ENCODE measurements at places on chromosomes 7 and 10.

DNA sequence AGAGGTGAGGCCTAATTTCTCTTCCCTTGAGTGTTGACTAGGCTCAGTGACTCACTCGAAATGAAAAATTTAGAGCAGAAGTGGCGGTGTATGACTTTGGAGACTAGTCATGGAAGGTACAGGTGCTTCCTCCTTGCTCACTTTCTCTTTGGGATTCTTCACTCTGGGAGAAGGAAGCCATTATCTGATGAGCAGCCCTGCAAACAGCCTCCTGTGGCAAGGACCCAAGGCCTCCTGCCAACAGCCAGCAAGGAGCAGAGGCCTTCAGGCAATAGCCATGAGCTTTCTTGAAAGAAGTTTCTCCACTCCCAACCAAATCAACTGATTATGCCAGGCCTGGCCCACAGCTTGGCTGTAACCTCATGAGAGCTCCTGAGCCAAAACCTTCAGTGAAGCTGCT, 369.6 kb upstream of the VWC2 start:
- DNase-seq = no peak

DNA sequence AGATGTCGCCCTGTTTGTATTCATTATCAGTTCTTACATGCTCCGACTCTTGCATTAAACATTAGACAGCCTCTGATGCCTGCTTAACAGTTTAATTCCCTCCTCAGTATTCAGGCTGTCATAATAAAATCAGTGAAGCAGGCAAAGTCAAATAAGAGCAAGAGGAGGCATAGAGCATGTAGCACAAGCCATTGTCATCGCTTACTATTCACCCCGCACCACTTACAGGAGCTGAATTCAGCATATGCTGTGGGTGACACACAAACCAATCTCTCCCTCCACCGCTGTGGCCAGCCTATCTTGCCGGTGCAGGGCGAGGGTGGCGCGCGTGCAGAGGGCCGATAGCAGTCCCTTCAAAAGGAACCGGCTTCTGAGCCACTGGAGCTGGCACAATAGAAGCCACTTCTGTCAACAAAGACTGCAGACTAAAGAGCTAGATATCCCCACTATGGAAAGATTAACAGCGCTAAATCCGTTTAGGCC, 433.2 kb upstream of the MGMT start:
- DNase-seq = no peak

GRCh38 chr7:31002256-31002655, 38.5 kb downstream of the GHRHR start:
- no peak for DNase-seq

DNA sequence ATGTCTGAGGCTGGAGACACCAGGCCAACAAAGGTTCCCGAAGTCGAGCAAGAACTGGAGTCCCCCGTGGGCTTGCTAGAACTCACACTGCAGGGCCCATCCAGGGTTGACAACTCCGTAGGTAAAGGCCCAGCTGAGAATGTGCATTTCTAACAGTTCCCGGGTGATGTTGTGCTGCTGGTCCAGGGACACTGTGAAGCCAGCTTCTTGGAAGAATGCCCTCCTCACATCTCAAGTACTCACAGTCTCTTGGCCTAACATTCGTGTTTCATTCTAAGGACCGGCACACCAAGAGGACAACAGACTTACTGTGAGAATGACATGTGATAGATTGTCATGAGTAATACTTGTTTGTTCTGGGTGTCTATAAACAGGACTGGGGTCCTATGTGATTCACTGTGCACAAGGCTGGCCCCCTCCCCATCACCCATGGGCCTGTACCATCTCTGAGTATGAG, 682.3 kb upstream of the IGFBP3 start:
- DNase-seq = no peak

DNA sequence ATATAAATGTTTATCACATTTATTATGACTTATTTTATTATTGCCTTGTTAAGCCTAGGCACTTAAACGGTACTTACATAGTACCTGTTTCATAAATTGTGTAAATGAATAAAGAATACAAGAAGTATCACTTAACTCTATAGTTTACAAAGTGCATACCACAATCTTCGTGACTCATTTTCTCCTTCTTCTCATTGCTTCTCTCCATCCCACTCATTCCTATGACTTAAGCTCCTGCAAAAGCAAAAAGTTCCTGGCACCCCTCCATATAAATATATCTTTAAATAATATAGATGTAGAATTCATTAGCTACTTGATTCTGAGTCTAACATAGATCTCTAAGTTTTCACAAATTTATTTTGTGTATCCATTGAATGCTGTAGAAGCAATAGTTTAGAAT, 1382.0 kb upstream of the CELF2 start:
- no peak for DNase-seq

- no peak for DNase-seq
Observed at GRCh38 chr10:51905032-51905431, 205.6 kb upstream of the CSTF2T start.

DNA sequence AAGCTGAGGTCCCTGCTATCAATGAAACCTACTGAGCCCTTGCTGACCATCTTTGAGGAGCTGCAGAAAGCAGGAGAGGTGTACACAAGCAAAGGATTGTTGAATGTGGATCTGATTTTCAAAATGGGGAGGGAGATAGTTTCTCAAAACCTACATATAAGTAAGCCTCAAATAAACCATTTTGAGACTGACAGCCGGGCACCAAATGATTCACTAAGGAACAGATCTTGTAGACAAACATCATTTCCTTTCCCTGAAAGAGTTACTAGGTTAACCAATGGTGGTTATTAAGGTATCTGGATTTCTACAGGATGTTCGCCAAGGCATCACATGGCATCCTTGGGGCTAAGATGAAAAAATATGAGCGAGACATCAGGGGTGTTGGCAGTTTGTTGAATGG, 24.5 kb upstream of the RHOBTB1 start:
- DNase-seq = no peak

DNA sequence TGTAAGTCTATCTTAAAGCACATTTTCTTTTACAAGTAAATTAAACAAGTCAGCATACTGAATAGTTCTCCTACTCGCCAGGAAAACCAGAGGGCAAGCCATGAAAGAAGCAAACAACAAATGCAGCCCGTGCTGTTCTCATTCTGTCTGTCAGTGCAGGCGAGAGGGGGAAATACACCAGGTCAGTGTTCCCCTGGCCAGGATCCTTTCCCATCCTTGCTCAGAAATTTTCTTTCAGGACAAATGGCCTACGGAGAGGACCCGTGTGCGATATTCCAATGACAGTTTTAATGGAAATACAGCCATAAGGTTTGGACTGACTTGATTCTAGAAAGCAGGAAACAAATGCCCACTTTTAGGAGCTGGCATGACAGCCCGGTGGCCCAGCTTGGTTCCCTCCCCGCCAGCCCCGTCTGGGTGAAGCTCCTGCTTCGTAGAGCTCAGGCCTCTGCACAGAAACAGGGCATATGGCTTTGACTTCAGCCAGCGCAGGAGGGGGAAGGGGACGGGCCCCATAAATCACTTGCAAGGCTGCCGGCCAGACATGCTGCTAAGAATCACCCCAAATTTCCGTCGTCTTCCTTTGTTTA, 67.8 kb downstream of the FRMD4A start:
- no peak for DNase-seq
